A549 (cell line): ENCODE measurements at places on chromosomes 4 and X.

DNA sequence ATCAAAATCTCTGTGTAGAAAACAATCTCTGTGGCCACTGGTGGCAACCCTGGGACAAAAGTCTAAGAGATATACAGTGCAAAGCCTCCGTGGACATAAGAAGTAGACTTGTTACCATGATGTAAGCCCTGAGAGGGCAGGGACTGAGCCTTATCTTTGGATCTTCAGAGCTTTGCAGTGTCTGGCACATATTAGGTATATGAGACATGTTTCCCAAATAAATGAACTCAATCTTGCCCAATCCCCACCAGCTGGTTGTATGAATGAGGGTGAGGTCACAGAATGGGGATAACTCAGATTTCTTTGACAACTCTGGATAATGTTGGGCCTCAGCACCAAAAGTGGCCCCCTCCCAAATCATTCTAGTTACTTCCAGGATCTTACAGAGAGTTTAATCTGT, 511.4 kb upstream of the DIPK2B start:
- no peak for DNase-seq

DNA sequence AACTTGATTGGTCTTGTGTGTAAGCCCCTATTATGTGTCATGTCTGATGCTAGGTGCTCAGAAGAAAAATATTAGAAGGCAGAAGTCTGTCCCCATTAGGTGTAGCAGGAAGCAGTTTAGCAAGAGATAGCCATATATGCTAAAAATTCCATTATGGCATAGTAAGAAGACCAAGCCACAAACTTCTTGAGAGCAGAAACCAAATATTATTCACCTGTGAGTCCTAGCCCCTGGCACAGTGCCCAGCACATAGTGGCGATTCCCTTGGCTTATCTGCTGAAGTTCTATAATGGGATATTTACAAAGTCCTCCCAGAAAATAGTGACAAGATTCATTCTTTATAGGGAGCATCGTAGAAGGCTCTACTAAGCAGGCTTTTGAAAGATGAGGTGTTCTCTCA, 174.4 kb downstream of the RAB28 start:
- no peak for DNase-seq

GRCh38 chr4:139913995-139914598, 239.9 kb downstream of the MAML3 start:
- no peak for DNase-seq

- DNase-seq = no peak
Measured at GRCh38 chr4:81494031-81494431, 22.3 kb upstream of the RASGEF1B start.

DNA sequence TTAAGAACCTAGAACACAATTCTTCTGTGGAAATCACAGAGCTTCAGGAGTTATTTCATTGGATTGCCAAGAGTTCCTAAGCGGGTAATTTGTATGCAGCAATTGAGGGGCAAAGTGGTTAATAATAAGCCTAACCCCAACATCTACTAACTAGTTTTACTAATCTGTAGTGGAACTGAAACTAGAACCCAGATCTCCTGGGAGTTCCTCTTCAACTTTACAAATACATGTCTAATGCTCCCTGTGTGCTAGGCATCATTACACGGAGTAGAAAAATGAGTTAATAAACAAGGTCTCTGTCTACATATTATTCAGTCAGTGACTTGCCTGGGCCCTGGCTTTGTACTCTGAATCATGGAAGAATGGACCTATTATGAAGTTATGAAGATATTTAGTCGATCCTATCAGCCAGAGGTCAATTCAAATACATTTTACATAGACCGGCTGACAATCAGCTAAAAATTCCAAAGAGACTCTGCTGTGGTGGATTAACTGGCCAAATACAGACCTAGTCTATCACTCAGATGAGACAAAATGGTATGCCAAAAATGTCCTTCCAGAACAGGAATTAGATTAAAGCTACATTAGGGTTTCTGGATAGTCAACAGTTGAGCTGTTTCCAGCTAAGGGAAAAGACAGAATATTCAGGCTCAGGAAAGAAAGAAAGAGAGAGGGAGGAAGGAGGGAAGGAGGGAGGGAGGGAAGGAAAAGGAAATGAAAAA, 326.0 kb downstream of the FBXW7 start:
- DNase-seq = no peak

DNA sequence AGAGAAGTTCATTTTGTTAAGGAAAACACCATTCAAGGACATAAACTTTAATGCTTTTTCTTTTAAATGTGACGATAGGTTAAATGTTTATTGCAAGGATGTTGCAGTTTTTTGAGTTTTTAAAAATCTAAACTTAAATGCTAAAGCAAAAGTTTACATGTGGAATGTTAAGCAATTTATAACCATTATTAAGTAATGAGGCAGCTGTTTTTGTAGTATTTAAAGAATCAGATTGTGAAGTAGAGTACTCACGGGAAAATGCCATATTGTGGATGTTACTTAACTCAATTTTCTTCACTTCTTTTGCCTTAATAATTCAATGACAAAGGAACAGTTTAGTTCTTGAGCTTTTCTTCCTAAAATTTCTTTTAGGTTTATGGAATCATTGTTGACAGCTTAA, 43.5 kb downstream of the UBE2K start:
- no peak for DNase-seq

DNA sequence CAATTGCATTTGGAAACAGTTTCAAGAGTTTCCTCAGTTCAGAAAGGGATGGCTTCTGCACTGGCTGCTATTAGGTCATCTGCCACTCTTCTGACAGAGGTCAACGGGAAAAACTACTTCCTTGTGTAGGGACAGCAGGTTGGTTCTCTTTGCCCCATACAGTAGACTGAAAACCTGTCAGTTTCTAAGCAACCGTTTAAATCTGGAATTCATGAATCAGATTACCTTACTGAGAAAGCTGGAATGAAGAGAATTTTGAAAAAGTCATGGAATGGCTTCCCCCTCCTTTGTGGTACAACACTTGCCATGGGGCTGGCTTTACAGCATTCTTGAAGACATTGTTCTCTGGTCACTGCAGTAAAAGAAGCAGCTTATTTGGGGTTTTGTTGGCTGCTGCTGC, 240.3 kb downstream of the IL1RAPL2 start:
- no peak for DNase-seq

GRCh38 chr4:168540503-168541265, 43.8 kb downstream of the PALLD start:
- peak; percentile 77 for DNase-seq
